NCI-H460 (cell line): ENCODE measurements at places on chromosomes 3 and 15.

GRCh38 chr3:114377426-114377825 lies 83.6 kb downstream of the TIGIT start:
- DNase-seq, result no peak

GRCh38 chr3:83622526-83622925 lies 1336.3 kb upstream of the CADM2 start:
- DNase-seq, result no peak

DNA sequence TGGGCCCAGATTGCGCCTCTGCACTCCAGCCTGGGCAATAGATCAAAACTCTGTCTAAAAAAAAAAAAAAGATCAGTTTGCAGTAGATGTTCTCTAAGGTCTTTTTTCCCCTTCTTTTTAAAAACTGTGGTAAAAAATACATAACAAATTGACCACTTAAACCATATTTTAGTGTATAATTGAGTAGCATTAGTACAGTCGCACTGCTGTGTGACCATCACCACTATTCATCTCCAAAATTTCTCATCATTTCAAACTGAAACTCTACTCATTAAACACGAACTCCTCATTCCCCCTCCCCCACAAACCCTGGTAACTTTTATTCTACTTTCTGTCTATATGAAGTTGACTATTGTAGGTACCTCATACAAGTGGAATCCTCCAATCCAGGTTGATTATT lies 160.3 kb downstream of the PEX5L start:
- DNase-seq, result no peak

GRCh38 chr3:186044968-186045367 lies 63.9 kb downstream of the ETV5 start:
- DNase-seq, result no peak

- no peak for DNase-seq
Measured at GRCh38 chr3:101509281-101509680, 3.7 kb downstream of the SENP7 start.

DNA sequence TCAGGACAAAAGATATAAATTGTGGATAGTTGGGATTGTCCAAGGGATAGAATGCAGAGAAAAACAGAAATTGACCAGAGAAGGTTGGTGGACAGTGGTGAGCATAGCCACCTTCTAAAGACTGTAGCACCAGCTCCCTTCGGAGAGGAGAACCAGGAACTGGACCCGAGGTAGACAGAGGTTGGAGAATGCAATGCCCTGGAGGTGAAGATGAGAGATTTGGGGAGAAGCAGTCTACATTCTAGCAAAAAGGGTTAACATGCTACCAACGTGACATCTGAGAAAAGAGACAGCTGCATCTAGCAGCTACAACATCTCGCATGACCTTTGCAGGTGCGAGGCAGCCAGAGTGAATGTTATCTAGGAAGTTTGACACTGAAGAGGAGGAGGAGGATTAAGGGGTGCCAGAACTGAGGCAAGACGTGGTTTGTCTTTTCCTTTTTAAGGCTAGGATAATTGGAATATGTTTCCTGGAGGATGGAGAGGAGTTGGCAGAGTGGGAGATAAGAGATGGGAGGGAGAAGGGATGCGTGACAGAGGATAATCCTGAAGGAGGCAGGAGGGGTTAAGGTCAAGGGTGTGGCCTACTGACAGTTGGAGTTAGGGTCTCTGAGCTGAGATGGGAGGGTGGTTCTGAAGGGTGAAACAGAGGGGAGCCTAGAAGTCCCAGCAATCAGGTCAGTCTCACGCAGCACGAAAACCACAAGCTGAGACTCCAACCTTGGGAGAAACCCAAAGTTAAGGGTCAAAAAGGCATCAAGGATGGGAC lies 103.7 kb upstream of the NR2E3 start:
- no peak for DNase-seq

DNA sequence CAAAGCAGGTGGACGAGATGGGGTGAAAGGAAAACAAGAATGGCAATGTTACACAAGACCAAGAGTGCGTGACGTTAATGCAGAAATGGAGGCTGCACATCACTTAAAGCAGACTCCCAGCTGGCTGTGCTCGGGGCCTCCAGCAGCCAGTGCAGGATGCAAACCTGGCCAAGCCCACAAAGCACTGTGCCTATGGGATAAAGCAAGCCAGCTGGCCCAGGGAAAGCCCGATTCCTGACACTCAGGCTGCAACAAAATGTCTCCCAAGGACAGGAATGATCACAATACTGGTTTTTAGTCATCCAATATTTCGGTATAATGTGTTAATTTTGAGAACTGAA lies 86.2 kb downstream of the SEC22A start:
- DNase-seq, result no peak

DNA sequence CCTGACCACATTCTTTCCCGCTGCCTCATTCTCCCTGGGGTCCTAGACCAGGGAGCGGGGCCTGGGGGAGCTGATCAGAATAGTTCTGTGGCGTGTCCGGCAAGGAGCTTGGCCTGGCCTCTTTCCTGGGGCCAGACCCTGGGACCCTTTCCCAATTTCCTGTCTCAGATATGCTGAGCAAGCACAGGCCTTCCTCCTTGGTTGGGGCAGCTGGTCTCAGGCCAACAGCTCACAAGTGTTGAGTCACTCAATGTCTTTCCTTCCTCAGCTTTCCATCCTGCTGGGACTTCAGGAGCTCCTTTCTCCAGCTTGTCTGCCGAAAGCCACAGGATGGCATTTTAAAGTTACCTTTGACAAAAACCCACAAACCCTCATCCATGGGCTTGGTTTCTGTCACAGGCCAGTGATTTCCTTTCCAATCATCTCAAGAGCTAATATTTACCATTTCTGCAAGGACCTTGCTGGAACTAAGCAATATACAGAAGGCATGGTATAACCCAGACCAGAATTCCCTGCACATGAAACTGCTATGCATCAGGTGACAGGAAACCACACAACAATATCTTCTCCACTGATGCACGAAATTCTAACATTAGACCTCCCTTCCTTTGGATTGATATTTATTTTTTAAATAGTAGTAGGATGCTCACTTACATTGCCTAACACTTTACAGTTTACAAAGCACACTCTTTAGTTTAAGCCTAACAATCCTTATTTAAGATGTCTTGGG lies 19.5 kb upstream of the TIMP4 start:
- DNase-seq, result no peak

GRCh38 chr15:67691450-67691849 lies 133.9 kb upstream of the SKOR1 start:
- no peak for DNase-seq

- DNase-seq, result no peak
Measured at GRCh38 chr3:31959951-31960792, 20.9 kb downstream of the OSBPL10 start.

GRCh38 chr3:194906970-194907629 lies 221.4 kb downstream of the FAM43A start:
- no peak for DNase-seq

DNA sequence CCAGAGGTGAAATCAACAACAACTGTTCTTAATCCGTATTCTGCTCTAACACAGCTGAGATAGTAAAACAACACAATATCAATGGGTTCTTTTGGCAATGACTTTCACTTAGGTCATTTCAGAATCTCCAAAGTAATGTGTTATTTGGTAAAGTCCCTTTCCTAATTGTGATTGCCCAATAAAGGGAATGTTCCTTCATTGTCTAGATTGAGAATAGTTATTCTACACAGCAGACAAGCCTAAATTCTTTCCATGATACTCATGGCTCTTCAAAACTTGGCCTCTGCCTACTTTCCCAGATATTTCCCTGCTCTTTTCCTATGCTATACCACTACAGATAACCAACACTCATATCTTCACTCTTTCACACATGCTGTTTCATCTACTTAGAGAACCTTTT lies 219.8 kb downstream of the FMN1 start:
- DNase-seq, result no peak

- no peak for DNase-seq
Measured at GRCh38 chr3:57093971-57094535, 33.6 kb downstream of the SPATA12 start.

DNA sequence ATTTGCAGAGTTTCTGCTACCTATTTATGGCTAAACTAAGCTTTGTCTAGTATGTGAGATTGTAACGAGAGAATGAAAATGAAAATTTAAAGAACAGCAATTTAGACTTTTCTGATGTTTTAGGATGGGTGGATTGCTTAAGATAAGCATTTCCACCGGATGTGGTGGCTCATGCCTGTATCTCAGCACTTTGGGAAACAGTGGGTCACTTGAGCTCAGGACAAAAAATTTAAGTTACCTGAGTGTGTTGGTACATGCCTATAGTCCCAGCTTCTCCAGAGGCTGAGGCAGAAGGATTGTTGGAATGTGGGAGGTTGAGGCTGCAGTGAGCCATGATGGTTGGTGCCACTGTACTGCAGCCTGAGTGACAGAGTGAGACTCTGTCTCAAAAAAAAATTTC lies 3.3 kb downstream of the PPP4R2 start:
- no peak for DNase-seq

- DNase-seq, result no peak
Measured at GRCh38 chr3:9934235-9934621, 594 bp downstream of the CRELD1 start.

GRCh38 chr3:175911937-175912336 lies 1052.8 kb downstream of the NAALADL2 start:
- no peak for DNase-seq

GRCh38 chr15:69897471-69898237 lies 200.1 kb downstream of the TLE3 start:
- DNase-seq, result no peak

- no peak for DNase-seq
Measured at GRCh38 chr15:65847989-65848388, 21.3 kb upstream of the RAB11A start.

GRCh38 chr3:73868688-73869315 lies 244.1 kb upstream of the PDZRN3 start:
- peak; percentile 21 for DNase-seq

- DNase-seq, result no peak
Measured at GRCh38 chr3:21484828-21485144, 266.2 kb downstream of the ZNF385D start.

- DNase-seq, result no peak
Measured at GRCh38 chr3:62587579-62588031, 214.3 kb upstream of the FEZF2 start.

GRCh38 chr3:118088696-118089095 lies 946.0 kb downstream of the IGSF11 start:
- DNase-seq, result no peak

DNA sequence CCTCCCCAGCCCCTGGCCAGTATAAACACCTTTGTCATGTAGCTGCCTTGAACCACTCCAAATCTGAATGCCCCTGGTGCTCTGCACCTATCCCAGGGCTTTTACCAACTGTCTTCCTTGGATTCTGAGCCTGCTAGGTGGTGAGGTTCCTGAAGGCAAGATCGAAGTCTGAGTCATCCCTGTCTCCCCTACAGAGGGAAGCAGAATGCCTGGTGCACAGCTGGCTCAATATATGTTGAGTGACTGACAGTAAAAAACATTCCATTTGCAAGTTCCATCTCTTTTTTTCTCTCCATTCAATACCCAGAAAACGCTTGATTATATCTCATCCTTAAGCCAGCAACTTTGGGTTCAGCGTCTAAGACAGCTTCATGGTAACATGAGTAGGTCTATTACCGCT lies 24.7 kb downstream of the SLC24A1 start:
- DNase-seq, result no peak

DNA sequence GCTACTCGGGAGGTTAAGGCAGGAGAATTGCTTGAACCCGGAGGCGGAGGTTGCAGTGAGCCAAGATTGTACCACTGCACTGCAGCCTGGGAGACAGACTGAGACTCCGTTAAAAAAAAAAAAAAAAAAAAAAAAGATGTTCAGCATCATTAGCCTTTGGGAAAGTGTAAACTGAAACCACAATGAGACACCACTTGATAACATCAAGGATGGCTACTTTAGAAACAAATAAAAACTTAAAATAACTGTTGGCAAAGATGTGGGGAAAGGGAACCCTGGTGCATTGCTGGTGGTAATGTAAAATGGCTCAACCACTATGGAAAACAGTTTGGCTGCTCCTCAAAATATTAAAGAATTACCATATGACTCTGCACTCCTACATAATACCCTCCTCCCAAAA lies 1.9 kb downstream of the LEO1 start:
- DNase-seq, result no peak

- no peak for DNase-seq
Measured at GRCh38 chr3:160567774-160568173, 2.4 kb upstream of the KPNA4 start.

- peak; percentile 68 for DNase-seq
Measured at GRCh38 chr15:52021128-52021671, 2.2 kb downstream of the MAPK6 start.
